ENCODE measurements at places on chromosomes 1 and 21.

GRCh38 chr1:64209221-64209620 is 5.8 kb downstream of the UBE2U start:
- no peak for DNase-seq

- DNase-seq, result no peak
These were observed 89.7 kb downstream of the ADARB1 start for GRCh38 chr21:45164124-45164511.

DNA sequence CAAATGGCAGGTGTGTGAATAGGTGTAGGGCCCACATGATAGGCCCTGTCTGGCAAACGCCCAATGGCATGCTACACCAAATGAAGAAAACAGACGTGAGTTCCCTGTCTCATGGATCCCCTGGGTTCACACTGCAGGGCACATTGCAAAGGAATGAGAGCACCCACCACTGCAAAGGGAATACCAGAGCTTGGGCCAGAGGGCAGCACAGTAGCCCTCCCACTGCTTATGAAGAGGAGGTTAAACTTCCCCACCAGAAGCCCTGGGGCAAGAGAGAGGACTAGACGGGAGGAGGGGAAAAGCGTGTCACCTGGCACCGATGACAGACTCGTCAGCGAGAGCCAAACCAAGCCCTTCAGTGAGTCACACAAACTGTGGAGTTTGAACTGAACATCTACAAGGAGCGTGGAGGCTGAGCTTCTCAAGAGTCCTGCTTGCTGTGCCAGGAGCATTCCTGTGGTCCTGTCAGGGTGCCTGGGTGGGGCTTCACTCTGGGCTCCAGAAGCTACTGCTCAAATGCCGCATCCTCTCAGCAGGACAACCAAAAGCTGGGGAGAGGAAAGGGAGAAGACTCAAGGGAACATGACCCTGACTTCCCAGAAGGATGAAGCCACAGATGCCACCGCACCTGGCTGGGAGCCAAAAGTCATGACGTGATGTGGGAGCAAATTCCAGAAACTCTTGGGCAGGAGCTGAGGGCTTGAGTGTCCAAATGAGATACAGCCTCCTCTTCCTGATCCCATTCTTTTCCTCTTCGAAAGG is 61.1 kb downstream of the TOMM20 start:
- DNase-seq, result no peak

DNA sequence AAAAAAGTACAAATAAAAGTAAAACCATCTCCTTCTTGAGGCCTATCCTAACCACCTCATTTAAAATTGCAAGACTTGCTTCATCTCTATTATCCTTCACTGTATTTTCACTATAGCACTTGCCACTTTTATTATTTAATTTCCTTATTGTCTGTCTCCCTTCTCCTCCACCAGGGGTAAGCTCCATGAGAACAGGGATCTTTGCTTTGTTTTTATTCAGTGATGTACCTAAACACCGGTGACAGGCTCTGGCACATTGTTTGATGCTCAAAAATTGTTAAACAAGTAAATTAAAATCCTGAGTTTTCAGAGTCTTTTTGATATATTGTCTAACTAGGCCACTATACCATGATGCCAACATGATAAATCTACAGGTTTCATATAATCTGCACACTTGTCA is 17.2 kb upstream of the SPEN start:
- DNase-seq, result no peak

DNA sequence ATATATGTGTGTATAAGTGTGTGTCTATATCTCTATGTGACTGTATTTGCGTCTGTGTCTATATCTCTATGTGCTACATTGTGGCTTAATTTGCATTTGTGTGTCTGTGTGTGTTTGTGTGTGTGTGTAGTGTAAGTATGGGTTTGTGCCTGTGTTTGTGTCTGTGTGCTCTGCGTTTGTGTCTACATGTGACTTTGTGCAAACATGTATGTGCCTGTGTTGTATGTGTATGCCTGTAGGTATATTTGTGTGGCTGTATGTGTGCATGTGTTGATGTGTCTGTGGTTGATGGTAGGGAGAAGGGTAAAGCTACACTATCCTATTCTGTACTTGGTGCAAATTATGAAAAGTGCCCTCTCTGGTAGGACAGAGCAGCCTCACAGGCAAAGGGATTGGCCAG is 7.3 kb upstream of the FGGY start:
- DNase-seq, result no peak

GRCh38 chr1:201625226-201625761 is 86.4 kb downstream of the NAV1 start:
- DNase-seq, result no peak

DNA sequence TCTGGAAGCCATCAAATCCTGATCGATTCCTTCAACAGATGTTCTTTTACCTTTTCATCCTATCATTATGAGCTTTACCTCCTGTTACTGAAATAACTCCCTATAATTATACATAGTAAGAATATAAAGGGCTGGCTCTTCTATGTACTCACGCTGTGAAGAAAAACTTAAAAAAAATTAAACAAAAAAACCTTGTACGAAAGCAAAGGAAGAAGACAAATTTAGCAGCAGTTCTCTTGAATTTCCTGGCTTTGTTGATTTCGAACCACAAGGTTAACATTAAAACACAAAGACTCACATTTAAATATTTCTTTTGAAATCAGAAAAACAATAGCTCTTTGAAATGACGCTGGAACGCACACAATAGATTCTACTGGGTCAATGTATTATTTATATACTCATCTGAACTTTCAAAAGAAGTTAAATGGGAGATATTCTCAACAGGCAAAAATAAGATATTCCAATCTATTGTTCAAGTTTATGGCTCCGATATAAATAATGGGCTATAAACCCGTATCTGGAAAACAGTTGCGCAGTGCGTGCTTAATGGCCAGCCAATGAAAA is 13.6 kb upstream of the SPEN start:
- no peak for DNase-seq

DNA sequence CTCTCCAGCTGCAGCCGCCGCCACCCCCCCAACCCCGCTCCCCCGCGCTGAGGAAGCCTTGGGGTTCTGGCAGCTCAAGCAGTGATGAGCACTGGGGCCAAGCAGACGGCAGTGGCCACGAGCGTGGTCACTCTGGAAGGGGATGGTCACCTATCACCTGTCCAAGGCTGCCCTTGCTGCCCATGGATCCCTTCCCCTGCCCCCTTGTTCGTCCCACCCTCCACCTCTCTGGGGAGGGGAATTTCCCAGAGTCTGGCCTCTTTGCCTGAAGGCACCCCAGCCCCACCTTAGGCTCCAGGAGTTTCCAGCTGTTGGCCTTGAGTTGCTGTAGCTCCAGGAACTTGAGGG is 7.2 kb upstream of the SMIM12 start:
- no peak for DNase-seq

GRCh38 chr1:172837816-172838679 is 179.1 kb downstream of the FASLG start:
- peak; percentile 49 for DNase-seq

DNA sequence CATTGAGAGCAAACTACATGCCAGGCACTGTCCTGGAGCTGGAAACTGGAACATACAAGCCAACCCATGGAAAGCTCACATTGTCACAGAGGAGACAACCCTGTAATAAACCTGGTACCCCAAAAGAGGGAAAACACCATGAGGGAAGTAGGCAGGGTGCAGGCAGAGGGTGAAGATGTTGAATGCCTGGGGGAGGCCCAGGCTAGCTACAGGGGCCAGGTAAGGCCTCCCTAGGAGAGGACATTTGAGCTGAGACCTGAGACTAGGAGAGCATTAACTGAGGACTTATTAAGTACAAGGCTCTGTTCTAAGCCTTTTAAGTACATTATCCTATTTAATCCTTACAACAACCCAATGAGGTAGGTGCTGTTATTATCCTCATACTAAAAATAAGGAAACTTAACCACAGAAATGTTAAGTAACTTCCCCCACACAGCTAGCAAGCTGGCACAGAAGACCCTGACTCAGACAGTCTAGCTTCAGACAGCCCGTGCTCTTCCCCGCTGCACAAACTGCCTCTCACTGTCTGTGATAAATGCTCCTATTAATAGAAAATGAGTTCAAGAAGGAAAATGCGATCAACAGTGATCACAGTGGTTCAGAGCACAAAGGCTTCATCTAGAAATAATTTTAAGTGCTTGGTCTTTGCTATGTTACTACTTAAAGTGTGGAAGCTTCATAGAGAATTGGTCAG is 41.8 kb downstream of the ZNF281 start:
- no peak for DNase-seq

DNA sequence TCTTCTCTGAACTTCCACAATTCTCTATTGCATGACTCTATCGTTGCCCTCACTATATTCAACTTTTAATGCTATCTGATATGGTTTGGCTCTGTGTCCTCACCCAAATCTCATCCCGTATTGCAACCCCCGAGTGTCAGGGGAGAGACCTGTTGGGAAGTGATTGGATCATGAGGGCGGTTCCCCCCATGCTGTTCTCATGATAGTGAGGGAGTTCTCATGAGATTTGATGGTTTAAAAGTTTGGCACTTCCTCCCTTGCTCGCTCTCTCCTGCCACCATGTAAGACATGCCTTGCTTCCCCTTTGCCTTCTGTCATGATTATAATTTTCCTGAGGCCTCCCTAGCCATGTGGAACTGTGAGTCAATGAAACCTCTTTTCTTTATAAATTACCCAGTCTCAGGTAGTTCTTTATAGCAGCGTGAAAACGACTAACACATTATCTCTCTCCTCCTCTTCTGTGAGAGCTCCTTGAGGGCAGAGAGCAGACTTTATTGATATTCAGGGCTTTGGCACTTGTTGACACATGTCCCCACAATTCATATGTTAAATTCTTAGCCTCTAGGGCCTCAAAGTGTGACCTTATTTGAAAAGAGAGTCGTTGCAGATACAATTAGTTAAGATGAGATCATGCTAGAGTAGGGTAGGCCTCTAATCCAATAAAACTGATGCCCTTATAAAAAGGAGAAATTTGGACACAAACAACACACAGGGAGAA is 52.1 kb downstream of the ADCY10 start:
- DNase-seq, result no peak
